Jurkat, Clone E6-1 (cell line): ENCODE measurements at places on chromosomes 16 and 17.
A peak's percentile ranks its signal among the peaks of the same experiment; 100 is the strongest.

DNA sequence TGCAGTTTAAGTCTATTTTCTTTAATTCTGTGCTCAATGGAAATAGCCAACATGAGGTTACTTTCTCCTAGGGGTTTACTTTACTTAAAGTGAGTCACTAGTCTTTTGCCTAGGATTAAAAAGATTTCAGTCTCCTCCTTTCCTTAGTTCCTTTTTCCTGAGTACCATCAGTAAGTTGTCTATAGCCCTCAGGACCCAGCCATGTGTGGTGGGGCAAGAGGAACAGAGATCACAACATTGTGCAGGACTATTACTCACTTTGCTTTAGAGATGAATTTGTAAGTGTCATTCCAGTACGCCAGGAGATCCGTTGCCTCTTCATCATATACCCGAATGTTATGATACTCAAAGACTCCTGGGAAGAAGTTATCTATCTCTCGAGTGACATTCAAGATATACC is 27.7 kb upstream of the CORO6 start:
- DNase-seq: no peak

DNA sequence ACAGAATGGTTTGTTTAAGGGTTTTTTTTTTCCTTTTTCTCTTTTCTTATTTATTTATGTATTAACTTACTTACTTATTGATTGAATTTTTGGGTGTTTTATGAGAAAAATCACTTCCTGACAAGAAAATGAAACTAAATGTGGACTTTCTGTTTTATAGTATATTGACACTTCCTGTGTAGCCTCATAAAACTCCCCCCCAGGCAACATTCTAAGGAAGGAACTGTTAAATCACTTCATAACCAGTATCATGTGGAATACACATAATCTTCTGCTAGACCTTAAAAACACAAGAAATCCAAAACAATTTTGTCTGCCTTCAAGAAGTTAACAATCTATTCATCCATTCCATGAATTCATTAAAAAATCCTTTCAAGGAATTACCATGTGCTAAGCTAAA is 164.1 kb upstream of the TOM1L1 start:
- DNase-seq: peak; percentile 8

- DNase-seq: no peak
Measured at GRCh38 chr17:63275318-63275970, 170.7 kb downstream of the CYB561 start.

- no peak for DNase-seq
Measured at GRCh38 chr17:64439956-64440355, 9.0 kb upstream of the MILR1 start.

- DNase-seq: no peak
Measured at GRCh38 chr17:65097110-65097509, 40.1 kb upstream of the RGS9 start.

GRCh38 chr17:57617218-57617617 is 127.9 kb downstream of the CCDC182 start:
- DNase-seq: no peak

DNA sequence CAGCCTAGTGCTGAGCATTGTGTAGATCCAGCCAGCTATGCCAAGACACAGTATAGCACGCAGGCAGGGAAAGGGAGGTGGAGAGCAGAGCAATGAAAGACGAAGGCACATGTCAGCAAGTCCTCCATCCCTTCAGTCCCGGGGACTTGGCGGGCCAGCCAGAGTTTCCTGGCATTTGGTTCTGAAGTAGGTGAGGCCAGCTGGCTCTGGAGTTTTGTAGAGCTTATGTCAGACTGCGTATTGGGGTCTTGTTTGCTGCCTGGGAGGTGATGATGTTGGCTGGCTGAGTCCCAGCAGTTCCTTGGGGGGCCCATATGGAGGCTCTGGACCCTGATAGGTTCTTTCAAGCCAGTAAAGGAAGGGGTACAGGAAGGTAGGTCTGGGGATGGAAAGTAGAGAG is 55.7 kb upstream of the AKTIP start:
- DNase-seq: no peak

GRCh38 chr17:49656247-49656646 is 21.6 kb downstream of the SPOP start:
- no peak for DNase-seq

- DNase-seq: no peak
Measured at GRCh38 chr16:23249830-23250229, 52.3 kb upstream of the SCNN1B start.
